ENCODE measurements at places on chromosomes 12 and 14. TPM values are rescaled to one million over a fixed set of nuclear protein-coding genes. Genes with fewer than 3 reads are reported as not detected.

DNA sequence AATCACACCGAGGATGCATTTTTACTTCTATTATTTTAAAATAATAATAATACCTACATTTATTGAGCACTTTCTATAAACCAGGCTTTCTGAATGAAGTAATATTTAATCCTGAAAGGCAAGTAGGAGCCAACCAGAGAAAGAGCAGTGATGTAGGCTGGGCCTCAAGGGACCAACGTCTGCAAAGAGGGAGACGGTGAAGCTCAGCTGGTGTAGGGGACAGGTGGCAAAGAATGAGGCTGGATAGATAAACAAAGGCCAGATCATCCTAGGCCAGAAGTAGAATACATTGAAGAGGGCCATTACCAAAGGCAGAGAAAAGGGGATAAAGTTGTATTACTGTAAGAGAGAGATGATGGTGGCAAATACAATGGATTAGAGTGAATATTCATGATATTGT is 810 bp upstream of the TMBIM4 start:
- ATAC-seq = no peak

- peak; percentile 51 for ATAC-seq
These were observed 14.1 kb downstream of the ZFHX2 start for GRCh38 chr14:23537351-23538049.

- ATAC-seq = no peak
These were observed 129.0 kb upstream of the ATXN7L3B start for GRCh38 chr12:74408601-74409166.

- no peak for ATAC-seq
These were observed 101.3 kb downstream of the WIF1 start for GRCh38 chr12:65019696-65020234.

DNA sequence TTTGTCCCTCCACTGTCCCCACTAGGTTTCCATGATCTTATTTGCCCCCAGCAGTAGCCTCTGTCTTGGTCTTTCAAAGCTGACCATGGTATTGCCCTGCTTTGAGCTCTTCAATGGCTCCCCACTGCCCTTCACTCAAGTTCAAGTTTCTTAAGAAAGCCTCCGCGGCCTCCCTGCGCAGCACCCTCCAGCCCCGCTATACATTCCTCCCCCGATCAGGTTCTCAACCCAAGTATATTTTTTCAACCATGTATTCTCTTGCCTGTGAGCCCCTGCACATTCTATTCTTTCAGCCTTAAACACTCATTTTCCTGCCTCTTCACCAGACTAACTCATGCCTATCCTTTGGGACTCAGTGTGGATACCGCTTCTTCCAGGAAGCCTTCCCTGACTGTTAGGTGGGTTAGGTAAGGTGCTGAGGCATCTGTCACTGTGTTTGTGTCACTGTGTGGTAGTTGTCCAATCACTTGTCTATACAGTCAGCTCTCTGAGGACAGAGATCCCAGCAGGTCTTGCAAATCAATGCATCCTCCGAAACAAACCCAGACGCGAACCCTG is 4.3 kb downstream of the FAIM2 start:
- ATAC-seq = no peak

GRCh38 chr14:53683229-53683628 is 273.4 kb downstream of the BMP4 start:
- ATAC-seq = no peak

The RFLNA gene
- not detected for total RNA-seq

DNA sequence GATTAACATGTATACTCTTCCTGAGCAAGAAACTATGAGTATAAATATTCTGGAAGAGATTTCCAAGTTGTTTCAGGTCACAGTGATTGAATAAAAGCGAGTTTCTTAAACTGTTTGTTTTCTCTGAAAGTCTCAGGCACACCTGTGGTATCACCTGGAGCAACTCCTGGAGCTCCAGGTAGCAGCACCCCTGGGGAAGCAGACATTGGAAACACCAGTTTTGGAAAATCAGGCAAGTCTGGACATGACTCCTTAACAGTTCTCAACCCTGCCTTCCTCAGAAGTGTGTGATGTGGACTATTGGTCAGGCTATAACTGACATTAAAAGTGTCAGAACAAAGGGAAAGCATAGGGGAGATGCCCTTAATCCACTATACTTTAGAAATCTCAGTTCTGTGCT is 217.6 kb upstream of the CNTN1 start:
- no peak for ATAC-seq

The NPFF gene
- not detected for total RNA-seq

The EAPP gene
- 23.0 TPM for total RNA-seq

The B4GALNT3 gene
- total RNA-seq = 25.9 TPM

DNA sequence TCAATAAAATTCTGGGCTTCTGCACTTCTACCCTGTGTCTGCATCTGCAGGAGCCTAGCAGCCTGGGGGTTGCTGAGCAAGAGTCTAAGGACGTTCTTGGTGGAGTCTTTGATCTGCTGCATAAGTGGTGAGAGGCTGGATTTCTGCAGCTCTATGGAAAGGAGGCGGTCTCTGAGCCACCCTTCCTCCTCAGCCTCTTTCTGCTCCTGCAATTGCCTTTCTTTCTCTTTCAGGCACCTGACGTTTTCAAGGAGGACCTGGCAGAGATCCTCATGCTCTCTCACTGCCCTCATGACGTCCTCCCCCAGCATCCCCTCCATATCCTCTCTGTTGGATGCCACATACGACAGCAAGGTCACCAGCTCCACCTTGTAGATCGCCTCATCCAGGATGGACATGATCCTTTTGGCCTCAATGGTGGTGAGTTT is 13.6 kb upstream of the TPCN1 start:
- ATAC-seq = peak; percentile 5

DNA sequence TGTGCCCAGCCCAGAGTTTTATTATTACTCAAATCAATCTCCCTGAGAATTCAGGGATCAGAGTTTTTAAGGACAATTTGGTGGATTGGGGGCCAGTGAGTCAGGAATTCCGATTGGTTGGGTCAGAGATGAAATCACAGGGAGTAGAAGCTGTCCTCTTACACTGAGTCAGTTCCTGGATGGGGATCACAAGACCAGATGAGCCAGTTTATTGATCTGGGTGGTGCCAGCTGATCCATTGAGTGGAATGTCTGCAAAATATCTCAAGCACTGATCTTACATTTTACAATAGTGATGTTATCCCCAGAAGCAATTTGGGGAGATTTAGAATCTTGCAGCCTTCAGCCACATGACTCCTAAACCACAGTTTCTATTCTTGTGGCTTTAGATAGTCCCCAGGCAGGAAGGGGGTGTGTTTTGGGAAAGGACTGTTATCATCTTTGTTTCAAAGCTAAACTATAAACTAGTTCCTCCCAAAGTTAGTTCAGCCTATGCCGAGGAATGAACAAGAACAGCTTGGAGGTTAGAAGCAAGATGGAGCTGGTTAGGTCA is 89.1 kb upstream of the CNOT2 start:
- ATAC-seq = no peak

GRCh38 chr12:26247873-26248272 is 52.5 kb downstream of the SSPN start:
- ATAC-seq = no peak

The LBHD2 gene
- not detected for total RNA-seq

Data from esophagus mucosa (tissue), 1 donor.